ENCODE measurements at places on chromosomes 13 and 19.

DNA sequence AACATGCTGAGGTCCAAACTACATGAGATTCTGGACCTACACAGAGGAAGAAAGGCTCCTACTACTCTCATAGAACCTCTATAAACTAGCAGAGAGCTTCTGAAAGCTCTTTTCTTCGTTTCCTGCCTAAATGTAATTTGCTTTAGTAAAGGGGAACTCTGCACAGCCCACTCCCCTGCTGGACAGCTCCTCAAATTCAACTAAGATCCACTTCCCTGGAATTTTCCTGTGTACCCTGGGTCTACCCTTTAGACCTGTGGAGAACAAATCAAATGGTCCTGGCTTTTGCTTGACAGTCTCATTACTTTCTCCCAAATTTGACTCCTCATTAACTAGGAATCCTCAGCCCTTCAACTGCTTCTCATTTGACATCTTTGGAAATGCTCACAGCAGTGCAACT, 3.5 kb upstream of the DCLK1 start:
- DNase-seq = no peak

DNA sequence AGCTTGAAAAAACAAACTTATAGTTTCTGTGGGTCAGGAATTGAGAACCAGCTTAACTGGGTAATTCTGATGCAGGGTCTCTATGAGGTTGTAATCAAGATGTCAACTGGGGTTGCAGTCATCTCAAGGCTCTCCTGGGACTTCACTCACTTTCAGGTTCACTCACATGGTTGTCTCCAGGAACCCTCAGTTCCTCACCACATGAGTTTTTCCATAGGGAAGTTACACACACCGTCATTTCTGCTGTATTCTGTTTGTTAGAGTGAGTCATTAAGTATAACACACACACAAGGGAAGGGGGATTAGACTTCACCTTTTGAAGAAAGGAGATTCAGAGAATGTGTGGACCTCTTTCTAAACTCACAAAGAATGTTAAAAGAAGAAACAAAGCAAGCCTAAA, 34.9 kb upstream of the MLNR start:
- DNase-seq = no peak

- DNase-seq = no peak
Observed at GRCh38 chr13:31798189-31798588, 58.9 kb downstream of the RXFP2 start.

DNA sequence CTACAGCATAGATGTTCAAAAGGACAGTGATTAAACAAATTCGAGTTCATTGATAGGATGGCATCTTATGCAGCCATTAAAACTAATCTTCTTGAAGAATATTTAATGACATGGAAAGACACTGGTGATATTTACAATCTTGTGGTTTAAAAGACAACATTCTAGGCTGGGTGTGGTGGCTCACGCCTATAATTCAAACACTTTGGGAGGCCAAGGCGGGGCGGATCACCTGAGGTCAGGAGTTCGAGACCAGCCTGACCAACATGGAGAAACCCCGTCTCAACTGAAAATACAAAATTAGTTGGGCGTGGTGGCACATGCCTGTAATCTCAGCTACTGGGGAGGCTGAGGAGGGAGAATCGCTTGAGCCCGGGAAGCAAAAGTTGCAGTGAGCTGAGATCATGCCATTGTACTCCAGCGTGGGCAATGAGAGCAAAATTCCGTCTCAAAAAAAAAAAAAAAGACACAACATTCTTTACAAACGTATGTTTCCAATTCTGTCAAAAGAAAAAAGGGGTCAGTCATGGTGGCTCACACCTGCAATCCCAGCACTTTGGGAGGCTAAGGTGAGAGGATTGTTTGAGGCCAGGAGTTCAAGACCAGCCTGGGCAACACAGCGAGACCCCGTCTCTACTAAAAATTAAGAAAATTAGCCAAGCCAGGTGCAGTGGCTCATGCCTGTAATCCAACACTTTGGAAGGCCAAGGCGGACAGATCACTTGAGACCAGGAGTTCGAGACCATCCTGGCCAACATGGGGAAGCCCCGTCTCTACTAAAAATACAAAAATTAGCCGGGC, 2.5 kb upstream of the PAK4 start:
- DNase-seq = no peak

GRCh38 chr19:16899566-16900075, 10.8 kb downstream of the F2RL3 start:
- DNase-seq = no peak

- DNase-seq = no peak
Observed at GRCh38 chr13:60139272-60139671, 24.5 kb downstream of the DIAPH3 start.

GRCh38 chr13:48508011-48508410, 24.9 kb downstream of the RCBTB2 start:
- DNase-seq = no peak

GRCh38 chr19:13408889-13409518, 97.3 kb downstream of the CACNA1A start:
- DNase-seq = no peak

DNA sequence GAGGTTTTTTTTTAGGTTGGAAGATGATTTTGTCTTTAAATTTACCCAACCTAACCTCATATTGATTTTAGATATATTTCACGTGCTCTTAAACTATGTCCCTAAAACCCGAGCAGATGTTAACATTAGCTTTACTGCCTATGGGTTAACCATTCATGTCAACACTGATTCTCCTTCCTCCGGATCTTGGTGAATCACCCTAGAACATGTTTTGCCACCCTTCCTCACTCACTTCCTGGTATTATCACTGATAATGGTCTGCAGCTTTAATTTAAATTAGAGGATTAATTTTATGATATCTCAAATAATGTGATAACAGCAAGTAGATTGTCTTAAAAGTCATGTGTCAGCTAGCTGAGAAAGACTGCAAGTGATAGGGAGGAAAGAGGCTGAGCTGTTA, 31.9 kb downstream of the HTR2A start:
- DNase-seq = no peak

DNA sequence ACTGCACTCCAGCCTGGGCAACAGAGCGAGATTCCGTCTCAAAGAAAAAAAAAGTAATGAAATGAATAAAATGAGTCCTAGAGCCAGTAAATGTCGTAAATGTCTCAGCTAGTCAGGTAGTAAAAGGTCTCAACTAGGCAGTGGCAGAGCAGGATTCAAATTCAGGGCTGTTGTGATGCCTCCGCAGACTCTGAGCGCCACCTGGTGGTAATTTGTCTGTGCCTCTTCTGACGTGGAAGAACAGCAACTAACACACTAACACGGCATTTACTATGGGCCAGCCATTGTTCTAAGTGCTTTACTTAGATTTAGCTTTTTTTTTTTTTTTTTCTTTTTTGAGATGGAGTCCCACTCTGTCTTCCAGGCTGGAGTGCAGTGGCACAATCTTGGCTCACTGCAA, 30.2 kb downstream of the CYP2F1 start:
- peak; percentile 68 for DNase-seq

- no peak for DNase-seq
Observed at GRCh38 chr13:64428196-64428595, 2801.9 kb downstream of the PCDH9 start.

DNA sequence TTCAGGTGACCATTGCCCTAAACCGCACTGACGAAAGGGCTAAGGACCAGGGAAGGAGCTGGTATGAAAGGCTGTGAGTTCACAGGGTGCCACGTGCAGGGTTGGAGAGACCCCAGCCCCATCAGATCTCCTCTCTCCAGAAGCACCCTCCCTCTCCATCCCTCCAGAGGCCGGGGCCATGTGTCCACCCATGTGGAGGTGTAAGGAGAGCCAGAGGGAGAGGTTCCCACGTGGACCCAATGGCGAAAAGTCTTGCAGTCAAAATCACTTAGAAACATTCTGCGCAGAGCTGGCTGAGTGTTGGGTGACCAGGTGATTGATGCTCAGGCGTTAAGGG, 168.3 kb downstream of the COL4A1 start:
- DNase-seq = no peak

GRCh38 chr13:34347784-34348573, 530.0 kb downstream of the RFC3 start:
- no peak for DNase-seq

DNA sequence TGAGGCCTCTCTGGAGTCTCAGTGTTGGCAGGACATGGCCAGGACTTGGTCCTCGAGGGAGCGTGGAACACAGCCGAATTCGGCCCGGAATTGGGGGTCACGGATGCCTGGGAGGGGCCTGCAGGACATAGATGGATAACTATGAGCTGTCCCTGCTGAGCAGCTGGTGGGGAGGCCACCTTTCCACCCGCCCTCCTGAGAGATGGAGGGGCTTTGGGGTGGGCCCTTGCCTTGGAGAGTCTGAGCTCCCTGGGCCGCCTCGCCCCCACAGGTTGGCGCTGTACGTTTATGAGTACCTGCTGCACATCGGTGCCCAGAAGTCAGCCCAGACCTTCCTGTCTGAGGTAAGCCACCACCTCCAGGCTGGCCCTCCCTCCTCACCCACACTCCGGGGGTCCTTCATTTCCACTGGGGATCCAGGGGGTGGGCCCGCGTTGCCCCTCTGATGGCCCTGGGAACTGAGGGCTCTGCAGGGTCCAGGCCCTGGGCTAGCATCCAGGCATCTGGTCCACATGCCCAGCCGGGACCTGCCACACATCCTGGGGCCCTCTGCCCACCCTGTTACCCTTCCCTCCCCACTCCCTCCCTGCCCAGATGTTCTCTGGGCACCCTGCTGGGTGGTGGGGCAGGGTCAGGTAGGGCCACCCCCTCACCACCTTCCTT, 8.0 kb downstream of the SSBP4 start:
- no peak for DNase-seq

DNA sequence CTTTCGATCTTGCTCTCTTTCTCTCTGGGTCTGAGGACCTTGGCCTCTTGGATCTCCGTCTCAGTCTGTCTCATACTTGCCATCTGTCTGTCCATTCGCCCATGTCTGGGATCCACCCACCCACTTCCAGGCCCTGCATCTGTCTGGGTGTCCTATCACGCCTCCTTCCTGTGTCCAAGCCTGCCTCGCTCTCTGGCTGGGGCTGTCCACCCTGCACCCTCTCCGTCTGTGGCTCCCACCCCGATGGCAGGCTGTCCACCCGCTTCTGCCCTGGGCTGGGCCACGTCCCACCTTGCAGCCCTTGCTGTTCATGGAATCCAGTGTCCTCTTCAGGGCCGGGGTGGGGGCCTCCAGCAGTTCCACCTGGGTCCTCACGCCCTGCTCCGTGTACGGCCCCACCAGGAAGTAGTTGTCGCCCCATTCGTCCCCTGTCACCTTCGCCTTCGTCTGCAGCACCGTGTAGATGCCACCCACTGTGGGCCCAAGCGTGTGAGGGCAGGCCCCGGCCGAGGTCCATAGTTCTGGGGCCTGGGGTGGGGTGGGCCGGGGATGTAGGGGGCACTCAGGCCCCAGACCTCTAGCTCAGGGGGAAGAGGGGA, 2.0 kb downstream of the GYS1 start:
- no peak for DNase-seq

DNA sequence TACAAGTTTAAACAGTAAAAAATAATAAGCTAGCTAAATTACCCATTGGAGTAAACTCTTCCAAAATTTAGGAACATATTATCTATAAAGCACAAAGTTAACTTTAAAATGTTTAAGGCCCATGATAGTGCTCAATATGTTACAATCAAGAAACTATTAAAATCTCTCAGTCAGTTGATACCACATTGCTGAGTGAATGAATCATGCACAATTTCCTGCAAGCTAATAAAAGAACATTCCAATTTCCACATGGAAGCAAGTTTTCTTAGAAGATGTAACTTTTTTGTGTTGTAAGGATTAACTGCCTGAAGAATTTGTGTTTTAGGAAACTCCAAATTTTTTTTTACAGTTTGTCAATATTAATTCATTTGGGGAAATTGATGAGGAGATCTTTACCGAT, 666.6 kb downstream of the SLITRK1 start:
- DNase-seq = no peak

GRCh38 chr13:24459234-24459633, 53.3 kb downstream of the PARP4 start:
- no peak for DNase-seq

GRCh38 chr13:98349731-98350305, 172.7 kb upstream of the RNF113B start:
- no peak for DNase-seq

DNA sequence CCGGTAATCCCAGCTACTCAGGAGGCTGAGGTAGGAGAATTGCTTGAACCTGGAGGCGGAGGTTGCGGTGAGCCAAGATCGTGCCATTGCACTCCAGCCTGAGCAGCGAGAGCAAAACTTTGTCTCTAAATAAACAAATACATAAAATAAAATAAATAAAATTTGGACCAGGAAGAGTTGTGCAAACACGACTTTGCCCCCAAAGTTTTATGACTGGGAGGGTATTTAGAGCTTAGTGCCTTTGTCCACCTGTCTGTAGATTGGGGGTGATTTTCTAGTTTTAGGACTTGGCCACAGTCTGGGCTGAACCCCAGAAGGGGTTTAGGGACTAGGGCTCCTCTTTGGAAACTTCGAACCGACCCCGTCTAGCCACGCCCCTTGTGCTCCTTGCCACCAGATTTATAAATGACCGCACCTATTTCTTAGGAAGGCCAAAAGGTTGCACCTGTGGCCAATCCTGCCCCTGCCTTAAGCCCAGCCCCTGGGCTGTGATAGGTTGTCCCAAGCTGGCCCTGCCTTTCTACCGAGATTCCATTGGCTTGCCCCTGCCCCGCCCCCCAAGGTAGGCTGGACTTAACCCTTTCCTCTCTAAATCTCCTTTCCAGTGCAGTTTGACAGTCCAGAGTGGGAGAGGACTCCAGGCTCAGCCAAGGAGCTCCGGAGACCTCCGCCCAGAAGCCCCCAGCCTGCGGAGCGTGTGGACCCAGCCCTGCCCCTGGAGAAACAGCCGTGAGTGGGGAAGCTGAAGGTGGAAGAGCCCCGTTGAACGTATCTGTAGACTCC, 5.3 kb downstream of the SHD start:
- DNase-seq = no peak

- DNase-seq = no peak
Observed at GRCh38 chr19:46381756-46382345, 31.5 kb downstream of the CCDC8 start.

DNA sequence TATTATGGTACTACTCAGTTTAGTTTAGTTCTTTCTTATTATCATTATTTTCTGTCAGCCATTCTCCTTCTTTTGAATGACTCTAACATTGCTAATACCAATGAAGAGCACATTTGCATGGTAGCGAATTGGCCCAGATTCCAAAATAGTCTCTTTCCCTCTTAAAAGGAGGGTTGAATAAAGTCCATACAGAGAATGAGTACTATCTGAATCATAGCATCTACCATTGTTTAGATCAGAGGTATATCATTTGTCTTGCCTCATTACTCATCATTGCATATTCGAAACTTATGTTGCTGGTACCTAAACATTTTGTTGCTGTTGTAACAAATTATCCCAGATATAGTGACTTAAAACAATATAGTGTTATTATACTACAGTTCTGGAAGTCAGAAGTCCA, 1235.3 kb upstream of the ATXN8OS start:
- no peak for DNase-seq

GRCh38 chr19:5170329-5170745, 170.3 kb downstream of the PTPRS start:
- peak; percentile 34 for DNase-seq
